Left lobe of liver (tissue), 2 donors: ENCODE measurements at places on chromosomes 3 and 15. TPM values are rescaled to one million over a fixed set of nuclear protein-coding genes. Genes with fewer than 3 reads are reported as not detected.

DNA sequence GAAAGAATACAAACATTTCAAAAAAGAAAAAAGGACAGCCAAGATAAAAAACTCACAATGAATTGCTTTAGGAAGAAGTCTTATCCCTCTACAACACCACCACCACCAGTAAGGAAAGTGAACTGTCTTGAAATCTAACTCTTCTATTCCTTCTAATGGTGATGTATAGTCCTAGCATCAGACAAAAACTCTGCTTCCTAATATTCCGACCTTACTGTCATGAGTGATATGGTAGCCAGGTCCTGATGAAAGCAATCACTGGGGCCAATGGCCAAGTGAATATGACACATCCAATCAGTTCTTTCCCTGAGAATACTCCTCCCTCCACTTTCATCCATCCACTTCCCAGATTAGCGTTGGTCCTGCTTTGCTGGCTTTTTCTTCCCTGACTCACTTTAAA lies 14.8 kb downstream of the GK5 start:
- no peak for DNase-seq

DNA sequence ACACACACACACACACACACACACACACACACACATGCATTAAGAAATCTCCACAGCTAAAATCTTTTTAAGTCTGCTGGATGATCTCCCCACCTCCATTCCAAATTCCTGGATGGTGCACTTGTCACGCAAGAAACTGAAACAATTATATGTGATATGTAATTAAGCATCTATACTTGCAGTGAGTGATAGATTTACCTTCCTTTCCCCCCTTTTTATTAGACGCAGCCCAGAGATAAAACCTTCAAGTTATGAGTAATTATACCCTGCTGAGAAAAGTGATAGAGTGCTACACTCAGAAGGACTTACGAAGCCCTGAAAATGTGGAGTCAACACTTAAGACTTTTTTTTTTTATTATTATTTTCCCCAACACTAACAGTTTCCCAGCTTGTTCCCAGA lies 255.2 kb downstream of the LSAMP start:
- DNase-seq: no peak

DNA sequence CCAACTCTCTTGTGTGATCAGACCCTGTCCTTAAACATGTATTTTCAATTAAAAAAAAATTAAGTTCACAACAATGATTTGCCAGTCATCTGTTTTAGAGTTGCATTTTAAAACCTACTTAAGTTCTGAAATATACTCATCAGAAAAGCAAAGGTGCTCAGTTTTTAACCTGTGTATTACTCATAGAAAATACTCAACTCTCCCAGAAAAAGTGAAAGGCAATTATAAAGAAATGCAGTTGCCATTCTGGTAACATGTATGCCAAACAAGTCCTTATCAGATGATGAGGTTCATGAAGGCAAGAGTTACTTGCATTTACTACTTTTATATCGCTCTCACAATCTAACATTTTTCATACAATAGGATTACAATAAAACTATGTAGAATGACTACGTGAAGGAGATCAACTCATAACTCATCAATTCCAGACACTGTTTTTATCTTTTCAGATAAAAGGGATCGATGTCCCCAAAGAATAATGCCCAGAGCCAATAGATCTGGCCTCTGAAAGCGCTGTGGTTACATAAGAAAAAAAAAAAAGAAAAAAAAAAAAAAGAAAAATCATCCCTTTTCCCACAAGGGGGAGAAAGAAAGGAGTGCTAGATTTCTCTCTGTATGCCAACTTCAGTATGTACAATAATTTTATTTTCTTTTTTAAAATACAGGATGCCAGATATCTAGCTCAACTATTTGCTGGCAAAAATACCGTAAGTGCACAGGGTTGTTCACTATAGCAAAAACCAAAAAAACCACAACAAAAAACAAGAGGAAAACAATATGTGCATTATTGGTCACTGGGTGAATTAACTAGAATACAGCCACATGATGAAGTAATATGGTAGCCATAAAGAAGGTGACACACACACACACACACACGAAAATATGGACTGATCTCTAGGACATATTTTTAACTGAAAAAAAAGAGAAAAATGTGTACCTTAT lies 137.4 kb downstream of the NR1I2 start:
- no peak for DNase-seq

DNA sequence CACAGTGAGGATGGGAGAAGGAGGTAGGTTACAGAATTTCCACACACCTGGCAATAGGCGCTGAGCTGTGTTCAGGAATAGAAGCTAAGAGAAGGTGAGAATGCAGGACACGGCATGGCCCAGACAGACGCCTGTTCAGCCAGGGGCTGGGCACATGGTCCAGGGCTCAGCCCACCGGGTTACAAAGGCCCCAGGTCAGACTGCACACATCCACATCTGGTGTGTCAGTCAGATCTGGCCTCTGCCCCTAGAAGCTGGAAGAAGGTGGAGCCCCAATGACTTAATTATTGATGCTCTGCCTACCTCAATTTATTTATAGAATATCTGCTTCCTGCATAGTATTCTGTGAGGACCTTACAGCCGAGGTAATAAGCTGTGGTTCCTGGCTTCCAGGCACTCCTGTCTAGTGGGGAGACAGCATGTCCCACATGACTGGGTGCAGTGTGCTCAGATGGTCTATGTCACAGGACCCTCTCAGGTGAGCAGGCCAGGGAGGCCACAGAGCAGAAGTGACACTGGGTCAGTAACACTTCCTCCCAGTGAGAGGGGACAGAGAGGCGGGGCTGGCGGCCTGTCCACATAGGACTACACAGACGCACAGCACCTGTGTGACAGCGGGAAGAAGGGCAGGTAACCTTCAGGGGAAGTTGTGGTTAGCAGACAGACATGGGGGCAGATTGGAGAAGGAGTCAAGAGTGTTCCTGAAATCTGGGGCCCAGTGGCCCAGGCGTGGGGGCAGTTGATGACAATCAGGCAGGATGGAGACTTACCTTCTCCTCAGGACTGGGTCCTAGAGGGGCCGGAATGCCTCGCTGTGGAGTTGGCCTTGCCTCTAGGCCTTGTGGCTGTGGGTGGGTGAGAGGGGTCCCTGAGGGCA lies 38.6 kb upstream of the PLXNA1 start:
- DNase-seq: no peak

- no peak for DNase-seq
Measured at GRCh38 chr15:57503051-57503702, 88.5 kb upstream of the MYZAP start.

DNA sequence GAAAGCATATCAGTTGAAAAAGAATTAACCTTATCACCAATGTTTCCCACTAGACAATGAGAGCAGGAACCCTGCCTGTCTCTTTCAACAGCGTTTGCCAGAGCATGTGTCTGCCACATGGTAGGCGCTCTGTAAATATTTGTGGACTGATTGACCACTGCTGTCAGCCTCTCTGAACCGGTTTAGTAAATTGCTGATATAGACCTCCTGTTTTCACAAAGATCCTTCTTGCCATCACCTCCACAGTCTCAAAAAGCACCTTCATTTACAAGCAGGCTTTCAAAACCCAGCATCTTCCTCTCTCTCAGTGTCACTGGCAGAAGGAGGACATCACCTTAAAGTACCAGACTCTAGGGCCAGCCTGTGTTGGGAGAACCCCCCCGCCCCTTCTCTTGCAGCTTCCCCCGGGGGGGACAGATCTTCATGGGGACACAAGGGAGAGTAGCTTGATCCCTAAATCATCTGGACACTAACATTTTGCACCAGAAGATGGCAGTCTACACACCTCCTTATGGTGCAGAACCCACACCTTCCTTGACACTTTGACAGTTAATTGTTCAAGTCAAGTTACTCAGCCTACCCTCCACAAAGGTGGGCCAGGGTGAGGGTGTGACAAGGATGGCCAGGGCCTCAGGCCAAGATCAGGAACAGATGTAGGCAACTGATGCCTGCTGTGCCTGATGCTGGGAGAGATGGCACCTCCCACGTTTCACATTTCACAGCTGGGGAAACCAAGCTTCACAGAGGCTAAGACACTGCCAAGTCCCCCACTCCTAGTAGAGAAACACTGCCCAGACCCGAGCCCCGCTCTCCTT lies 37.8 kb upstream of the USP3 start:
- peak; percentile 85 for DNase-seq

GRCh38 chr15:74799856-74800558 lies 12.6 kb upstream of the LMAN1L start:
- DNase-seq: peak; percentile 83

- no peak for DNase-seq
Measured at GRCh38 chr3:45564172-45564571, 30.4 kb upstream of the LIMD1 start.

- no peak for DNase-seq
Measured at GRCh38 chr3:84567796-84568195, 391.0 kb upstream of the CADM2 start.

DNA sequence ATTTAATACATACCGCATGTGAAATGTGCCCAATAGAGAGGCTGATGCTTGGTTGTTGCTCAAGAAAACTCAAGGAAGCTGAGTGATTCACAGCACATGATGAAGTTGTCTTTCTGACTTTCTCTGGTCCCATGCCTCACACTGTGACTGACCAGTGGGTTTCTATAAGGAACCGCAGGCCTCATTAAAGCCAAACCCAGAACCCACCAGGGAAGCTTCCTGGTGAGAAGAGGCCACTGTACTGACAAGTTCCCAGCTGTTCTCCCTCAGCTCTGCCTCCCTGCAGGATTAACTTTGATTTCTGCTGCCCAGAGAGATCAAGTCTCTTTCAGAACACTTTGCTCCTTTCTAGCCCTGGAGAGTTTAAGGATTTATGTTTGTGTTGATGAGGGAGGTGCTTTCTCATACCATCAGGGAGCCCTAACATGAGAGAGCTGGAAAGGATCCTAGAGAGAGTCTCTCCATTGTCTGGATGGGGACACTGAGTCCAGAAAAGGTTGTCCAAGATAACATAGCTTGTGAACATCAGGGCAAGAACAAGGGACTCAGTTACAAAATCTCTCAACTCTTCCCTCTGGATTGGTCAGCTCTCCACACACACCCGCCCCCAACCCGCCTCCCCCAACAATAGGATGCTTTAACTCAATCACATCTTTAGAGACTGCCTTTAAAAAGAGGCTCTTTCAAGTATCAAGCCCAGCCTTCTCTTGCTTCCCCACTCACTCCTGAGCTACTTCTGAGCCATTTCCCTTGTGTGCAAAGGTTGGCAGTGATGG lies 303.2 kb upstream of the TLE3 start:
- no peak for DNase-seq

GRCh38 chr3:126341755-126342150 lies 15.5 kb downstream of the KLF15 start:
- no peak for DNase-seq

DNA sequence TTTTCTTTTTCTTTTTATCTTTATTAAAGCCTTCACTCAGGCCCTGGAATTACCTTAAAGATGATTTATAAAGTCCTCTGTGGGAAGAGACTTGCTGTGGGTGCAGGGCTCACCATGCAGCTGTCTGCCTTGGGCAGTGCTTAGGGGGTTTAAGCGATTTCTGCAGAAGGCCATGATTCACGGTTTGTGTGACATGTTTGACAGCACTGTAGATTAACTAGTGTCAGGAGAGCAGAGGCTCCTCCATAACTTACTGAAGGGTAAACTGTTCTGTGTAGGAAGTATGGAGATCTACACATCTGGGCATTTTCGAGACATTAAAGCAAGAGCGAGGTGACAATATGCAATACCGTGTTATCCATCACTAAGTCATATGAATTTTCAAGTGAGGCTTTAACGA lies 137.7 kb downstream of the LRIG1 start:
- no peak for DNase-seq

GRCh38 chr3:13121553-13122001 lies 48.3 kb upstream of the IQSEC1 start:
- DNase-seq: no peak

DNA sequence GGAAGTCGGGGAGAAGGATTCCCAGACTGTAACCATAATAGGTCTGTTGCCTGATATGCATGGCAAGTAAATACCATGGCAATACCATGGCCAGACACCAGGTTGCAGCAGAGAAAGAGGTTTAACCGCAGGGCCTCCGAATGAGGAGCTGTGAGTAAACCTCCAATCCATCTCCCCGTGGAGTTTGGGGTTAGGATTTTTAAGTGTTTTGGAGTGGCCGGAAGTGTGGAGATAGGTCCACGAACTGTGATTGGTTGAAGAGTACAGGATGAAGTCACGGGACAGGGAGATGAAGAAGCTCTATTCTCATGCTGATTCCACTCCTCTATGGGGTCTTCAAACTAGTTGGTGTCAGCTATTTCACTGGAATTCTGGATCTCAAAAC lies 127.9 kb downstream of the ST8SIA2 start:
- peak; percentile 77 for DNase-seq

DNA sequence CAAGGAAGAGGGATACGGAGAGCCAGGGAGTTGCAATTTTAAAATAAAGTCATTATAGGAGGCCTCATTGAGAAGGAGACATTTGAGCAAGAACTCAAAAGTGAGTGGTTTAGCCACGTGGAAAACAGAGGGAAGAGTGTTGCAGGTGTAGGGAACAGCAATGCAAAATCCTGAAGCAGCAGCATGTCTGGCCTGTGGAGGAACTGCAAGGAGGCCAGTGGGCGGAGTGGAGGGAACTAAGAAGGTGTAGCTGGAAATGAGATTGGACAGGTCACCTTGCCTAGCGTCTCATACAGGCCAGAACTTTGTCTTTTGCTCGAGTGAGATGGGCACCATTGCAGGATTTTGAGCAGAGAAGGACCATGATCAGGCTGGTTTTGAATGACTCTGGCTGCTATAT lies 34.9 kb downstream of the SAXO2 start:
- DNase-seq: no peak

GRCh38 chr3:99111235-99111634 lies 209.7 kb upstream of the DCBLD2 start:
- no peak for DNase-seq

GRCh38 chr3:42024591-42025351 lies 62.9 kb upstream of the ULK4 start:
- peak; percentile 45 for DNase-seq

GRCh38 chr3:15703346-15703745 lies 94.4 kb downstream of the ANKRD28 start:
- no peak for DNase-seq

- no peak for DNase-seq
Measured at GRCh38 chr3:50316657-50317242, 5.8 kb downstream of the HYAL2 start.

- DNase-seq: no peak
Measured at GRCh38 chr3:185320949-185321348, 42.0 kb upstream of the MAP3K13 start.

DNA sequence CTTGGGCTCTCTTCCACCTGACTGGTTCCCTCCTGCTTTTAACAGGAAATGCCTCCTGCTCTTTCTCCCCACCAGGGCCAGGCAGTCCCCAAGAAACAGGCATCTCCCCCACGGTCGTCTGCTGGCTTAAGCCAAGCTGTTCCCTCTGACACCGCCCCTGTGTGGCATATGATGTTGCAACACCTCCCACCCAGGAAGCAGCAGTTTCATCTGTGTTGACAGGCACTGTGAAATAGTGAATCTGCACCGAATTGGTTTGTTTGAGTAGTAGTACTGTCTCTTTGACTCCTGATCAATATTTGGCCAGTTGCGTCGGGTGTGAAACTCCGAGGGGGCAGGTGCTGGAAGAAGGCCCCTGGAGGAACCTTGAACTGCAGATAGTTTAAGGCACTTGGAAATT lies 188.8 kb downstream of the FEZF2 start:
- DNase-seq: peak; percentile 75

GRCh38 chr3:127196466-127197299 lies 3.8 kb downstream of the PRR23E start:
- DNase-seq: peak; percentile 43

The GCSAM gene
- total RNA-seq: 0.18 TPM

The CLRN1 gene
- not detected for total RNA-seq

The TM4SF18 gene
- 1.4 TPM for total RNA-seq

The STAC gene
- total RNA-seq: 0.65 TPM

The GHRL gene
- total RNA-seq: 0.30 TPM

The SNX4 gene
- total RNA-seq: 30.9 TPM

The SLC24A5 gene
- total RNA-seq: not detected

The SUSD5 gene
- 0.05 TPM for total RNA-seq

The BMF gene
- 3.3 TPM for total RNA-seq

The ACOX2 gene
- total RNA-seq: 285 TPM
